NCI-H524 (cell line): ENCODE measurements at places on chromosomes 13 and 19.

DNA sequence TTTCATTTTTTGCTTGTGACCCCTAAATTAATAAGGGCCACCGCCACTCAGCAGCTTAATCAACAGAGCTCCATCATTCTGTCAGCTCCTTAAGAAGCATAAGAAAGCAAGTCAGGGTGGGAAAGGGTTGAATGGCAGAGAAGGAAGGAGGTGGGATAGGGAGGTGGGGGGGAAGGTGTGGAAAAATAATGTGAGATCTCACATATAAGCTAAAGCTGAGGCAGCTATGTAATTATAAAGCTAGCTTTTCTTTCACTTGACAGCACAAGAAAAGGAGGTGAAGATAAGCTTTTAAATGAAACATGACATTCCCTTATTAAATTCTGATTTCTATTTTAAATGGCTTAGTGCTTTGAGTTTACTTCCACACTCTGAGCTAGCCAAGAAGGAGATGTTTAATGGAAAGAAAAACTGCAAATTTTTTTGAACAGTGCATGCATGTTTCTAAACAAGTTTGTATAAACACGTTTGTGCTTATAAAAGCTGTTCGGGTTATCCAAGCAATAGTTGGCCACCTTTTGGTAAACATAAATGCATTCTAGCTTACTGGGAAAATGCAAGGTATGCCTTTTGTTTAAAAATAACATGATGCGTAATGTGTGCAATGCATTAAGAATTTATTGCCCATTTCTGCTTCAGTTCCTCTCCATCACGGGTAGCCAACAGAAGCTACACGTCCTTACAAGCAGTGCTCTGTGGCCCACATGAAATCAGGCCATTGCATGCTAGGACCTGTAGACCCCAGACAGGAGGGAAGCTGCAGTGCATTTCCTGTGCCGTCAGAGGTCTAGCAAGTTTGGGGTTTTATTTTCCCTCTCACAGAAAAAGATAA, 96.2 kb downstream of the LHFPL6 start:
- no peak for DNase-seq

DNA sequence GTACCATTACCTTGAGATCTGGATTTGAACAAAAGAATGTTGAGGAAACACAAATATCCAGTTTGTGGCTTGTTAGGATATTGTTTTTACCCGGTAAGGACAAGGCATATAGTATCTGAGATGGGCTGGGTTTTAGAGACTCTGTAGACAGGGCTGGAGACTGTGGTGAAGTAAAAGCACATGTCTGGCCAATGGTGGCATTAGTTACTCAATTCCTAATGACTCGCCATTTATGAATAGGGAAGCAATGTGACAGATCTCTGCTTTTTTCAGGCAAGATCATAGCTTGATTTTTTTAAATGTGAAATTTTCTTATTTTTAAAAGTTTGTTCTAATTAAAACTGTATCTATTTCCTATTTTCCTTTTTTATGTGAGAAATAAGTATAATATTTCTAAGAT, 371.1 kb upstream of the SPRY2 start:
- DNase-seq: no peak

GRCh38 chr13:44153496-44153895, 220.1 kb upstream of the SERP2 start:
- DNase-seq: no peak

DNA sequence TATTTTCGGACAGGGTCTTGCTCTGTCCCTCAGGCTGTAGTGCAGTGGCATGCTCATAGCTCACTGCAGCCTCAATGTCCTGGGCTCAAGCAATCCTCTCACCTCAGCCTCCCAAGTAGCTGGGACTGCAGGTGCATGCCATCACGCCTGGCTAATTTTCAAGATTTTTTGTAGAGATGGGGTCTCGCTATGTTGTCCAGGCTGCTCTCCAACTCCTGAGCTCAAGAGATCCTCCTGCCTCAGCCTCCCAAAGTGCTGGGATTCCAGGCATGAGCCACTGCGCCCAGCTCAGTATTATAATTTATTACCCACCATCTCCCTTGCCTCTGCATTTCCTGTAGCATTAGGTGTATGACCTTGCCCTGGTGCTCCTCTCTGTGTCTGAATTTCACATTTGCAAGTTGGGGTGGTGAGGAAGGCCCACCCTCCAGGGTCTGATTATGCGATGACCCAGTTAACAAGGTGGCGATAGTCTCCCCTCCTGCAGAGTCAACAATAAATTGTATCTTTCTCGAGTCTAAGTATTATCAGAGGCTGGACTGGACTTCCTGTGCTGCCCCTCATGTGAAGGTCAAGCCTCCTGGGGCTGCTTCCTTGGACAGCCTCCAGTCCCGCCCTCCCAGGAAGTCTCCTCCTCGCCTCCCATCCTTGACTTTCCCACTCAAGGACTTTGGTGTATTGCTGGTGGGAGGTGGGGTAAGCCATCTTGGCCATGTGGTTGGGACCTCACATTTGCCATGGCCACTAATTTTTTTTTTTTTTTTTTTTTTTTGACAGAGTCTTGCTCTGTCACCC, 1.5 kb upstream of the TUBB4A start:
- no peak for DNase-seq

DNA sequence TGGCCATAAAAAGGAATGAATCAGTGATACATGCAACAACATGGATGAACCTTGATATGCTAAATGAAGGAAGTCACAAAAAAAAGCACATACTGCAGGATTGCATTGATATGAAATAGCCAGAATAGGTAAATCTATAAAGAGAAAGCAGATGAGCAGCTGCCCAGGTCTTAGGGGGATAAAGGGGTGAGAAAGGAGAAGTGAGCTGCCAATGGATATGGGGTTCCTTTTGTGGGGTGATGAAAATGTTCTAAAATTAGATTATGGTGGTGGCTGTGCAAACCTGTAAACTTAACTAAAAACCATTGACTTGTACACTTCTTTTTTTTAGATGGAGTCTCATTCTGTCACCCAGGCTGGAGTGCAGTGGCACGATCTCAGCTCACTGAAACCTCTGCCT, 12.1 kb downstream of the HAS1 start:
- DNase-seq: no peak

DNA sequence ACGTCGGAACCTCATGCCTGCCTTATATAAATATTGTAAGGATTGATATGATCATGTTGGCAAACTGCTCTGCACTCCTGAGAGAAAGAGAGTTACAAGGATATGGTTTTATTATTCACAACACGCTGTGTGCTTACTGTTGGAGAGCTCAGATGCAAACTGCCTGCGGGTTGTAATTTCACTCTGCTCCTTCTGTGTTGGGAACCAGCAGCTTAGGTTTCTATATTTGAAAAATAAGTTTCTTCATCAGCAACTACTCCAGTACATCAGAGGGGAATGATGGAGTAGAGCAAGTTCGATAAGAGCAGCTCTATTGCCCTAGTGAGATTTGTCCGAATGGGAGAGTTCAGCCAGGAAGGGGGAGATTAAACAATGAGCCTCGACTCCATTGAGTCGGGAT, 106.9 kb upstream of the UBL3 start:
- no peak for DNase-seq

DNA sequence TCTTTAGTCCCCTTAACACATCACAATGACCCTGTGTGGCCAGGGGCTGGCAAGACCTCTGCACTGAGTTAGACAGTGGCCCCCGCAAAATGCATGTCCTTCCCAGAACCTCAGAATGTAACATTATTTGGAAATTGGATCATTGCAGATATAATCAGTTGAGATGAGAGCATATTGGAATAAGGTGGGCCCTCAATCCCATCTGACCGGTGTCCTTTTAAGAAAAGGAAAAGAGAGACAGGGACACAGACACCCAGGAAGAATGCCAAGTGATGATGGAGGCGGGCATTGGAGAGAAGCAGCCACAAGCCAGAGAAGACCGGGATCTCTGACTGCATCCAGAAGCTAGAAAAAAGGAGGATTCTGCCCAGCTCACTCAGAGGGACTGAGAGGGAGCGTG, 1.8 kb downstream of the FAM187B start:
- DNase-seq: no peak

GRCh38 chr19:37593996-37594303, 642 bp downstream of the ZNF571 start:
- no peak for DNase-seq

GRCh38 chr13:77056382-77056781, 29.4 kb upstream of the FBXL3 start:
- DNase-seq: no peak

DNA sequence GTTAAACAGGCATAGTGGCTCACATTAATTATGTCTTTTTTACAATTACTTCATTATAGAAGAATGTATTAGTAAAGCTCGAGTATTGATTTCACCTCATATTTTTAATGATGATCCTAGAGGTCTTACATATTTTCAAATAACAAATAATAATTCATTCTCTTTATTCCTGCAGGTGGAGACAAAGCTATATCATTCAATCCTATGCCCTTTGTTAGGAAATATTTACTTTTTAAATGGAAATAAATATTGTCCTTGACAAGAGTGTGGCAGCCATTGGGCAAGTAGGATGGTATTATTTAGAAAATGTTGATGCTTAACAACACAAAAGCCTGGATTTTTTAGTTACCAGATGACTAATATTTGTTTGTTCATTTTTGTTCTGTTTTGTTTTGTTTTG, 127.6 kb downstream of the COG6 start:
- DNase-seq: peak; percentile 1

DNA sequence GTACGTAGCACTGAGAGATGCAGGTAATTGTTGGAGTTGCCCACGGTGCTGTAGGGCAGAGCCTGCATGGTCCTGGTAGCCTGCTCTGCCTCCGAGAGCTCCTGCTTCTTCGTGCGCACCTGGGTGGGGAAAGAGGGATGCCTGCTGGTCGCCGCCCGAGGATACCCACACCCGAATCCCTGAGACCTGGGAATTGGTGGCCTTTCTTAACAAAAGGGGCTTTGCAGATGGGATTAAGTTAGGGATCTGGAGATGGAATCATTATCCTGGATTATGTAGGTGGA, 9.4 kb downstream of the C3 start:
- DNase-seq: no peak

DNA sequence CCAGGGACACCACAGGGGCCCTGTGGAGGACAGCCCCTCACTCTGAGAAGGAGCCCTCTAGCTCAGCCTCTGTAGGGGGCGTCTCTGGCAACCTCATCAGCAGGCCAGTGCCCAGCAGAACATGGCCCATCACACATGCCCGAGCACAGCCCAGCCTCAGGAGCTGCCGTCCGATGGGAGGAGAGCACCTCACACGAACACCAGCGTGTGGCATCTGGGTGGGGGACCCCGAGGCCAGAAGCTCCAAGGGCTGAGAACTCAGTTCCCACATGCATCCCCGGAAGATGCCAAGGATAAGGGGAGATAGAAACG, 11.3 kb downstream of the SH3GL1 start:
- no peak for DNase-seq

GRCh38 chr13:80082396-80083080, 258.4 kb downstream of the SPRY2 start:
- DNase-seq: no peak
